Fibroblast of mammary gland (primary cell): ENCODE measurements at places on chromosomes 5 and 9.

DNA sequence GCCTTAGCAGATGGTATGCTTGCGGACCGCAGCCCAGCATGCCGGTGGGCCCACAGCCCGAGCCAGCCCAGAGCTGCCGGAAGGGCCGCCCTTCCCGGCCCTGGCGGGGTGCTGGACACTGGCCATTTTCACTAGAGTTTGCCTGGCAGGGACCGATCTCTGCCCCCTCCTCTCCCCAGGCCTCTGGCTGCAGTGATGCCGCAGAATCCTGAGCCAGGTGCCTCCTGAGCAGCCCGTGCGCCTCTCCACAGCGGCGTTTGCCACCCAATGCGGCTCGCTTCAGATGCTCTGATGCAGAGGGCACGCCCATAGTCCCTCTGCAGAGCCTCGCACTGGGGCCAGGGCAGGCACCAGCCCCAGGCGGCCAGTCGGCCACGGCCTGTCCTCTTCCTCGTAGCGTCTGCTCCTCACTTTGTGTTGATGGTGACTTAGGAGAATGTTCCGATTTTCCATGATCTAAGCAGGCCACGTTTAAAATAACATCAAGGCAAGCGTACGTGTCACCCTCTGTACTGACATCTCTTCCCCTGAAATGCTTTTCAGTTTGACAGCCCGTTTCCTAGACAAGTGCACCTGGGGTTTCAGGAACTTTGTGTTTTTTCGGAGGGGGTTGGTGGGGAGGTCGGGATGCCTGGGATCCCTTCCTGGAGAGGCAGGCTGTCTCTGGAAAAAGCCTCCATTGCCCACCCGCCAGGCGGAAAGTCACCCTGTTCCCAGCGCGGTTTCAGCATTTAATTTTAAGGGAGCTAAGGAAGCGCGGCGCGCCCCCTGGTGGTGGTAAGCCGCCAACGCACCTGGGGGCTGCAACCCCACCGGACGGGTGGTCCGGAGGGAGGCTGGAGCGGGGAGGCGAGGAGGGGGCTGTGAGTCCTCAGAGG, 29.8 kb upstream of the HMCN2 start:
- peak; percentile 52 for DNase-seq

GRCh38 chr9:80560976-80561375, 989.2 kb downstream of the TLE4 start:
- DNase-seq: no peak

- no peak for DNase-seq
Measured at GRCh38 chr9:103242486-103242885, 247.4 kb downstream of the CYLC2 start.

- DNase-seq: peak; percentile 58
Measured at GRCh38 chr5:93607367-93608258, 24.6 kb downstream of the NR2F1 start.

DNA sequence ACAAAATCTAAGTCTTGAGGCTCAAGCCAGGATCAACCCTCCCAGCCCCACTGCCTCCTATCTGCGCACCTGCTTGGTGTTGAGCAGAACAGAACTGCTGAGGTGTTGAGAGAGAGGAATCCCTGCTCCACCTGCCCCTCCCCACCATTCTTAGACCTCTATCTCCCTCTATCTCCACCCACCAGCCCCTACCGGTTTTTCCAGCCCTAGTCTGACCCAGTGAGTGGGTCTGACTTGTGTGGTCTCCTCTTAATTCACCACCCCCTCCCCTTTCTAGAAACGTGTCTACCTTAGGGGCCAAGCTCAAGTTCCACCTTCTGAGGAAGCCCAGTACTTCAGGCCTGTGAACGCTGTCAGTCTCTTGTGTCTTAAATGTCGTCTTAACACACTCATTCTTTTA, 93.7 kb downstream of the ARHGAP26 start:
- no peak for DNase-seq

DNA sequence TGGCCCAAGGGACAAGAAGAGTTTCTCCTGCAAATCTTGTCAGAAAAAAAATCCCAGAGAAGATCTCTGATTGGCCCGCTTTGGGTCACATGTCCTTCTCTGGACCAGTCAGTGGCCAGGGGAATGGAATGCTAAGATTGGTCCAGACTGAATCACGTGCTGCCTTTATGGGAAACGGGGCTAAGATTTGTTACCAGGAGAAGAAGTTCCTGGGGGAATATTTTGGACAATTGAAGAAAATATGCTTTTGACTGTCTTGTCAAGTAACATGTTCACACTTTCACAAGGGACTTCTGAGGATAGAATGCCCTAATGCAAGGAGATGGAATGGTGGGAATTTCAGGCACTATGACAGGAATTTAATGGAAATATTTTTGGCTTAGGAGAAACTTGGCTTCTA, 74.1 kb upstream of the SH3PXD2B start:
- peak; percentile 5 for DNase-seq

DNA sequence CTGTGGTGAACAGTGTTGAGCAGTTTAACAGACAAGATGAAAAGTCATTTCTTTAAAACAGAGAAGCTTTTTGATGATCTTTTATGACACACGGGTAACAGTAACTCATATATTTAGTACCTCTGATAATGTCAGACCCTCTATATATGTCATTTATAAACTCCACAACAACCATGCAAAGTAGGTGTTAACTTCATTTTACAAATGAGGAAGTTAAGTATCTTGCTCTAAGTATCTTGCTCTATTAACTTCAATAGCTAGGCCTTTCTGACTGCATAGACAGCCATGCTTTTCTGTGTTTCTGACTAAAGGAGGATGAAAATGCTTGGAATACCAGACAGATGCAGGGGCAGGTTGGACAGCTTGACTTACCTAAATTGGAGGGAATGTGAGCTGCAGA, 1.8 kb downstream of the NUDT2 start:
- no peak for DNase-seq

DNA sequence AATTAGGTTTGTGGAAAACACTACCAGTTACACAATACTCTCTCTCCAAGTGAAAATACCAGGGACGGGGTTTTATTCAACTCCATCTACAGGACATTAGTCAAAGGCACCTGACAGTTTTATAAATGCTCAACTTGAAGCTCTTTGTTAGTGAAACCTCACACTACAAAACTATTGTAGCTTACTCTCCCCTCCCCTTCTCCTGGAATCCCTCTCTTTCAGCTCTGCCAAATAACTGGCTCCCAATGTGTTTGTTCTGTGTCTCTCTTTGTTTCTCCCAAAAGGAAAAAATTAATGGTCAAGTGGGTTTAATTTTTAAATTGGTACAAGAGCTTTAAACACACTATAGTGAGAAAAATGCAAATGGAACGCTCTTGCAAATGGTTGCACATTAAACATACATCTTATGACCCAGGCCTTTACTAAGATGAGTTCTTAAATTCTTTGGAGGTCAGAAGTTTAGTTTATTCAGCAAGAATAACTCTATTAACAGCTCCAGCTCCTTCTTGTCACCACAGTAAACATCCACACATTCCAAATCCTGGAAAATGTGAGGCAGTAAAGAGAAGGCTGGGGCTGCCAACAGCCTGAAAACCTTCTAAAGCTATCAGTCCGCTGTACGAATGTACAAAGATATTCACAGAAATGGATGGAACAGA, 48.4 kb downstream of the ZNF608 start:
- DNase-seq: no peak

- no peak for DNase-seq
Measured at GRCh38 chr9:83132768-83133167, 69.8 kb upstream of the RASEF start.

- DNase-seq: peak; percentile 68
Measured at GRCh38 chr5:178111925-178112324, 1.4 kb upstream of the N4BP3 start.

DNA sequence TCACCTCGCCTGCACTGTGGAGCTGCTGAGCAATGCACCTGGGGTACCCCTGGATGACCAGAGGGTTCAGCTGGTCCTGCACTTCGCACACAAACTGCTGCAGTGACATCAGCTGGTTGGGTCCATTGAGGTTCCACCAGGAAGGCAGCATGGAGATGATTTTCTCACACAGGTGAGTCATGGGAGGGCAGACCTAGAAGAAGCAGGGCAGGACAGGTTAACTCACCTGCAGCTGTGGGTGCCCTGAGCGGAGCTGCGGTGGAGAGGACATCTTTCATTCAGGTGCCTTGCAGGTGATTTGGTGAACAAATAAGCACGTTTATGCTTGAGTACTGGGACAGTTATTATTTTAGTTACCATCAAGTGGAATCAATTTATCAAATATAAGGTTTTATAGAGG, 73.6 kb downstream of the CTSL start:
- DNase-seq: no peak

- no peak for DNase-seq
Measured at GRCh38 chr9:136949239-136949816, 2.7 kb upstream of the LCN12 start.

DNA sequence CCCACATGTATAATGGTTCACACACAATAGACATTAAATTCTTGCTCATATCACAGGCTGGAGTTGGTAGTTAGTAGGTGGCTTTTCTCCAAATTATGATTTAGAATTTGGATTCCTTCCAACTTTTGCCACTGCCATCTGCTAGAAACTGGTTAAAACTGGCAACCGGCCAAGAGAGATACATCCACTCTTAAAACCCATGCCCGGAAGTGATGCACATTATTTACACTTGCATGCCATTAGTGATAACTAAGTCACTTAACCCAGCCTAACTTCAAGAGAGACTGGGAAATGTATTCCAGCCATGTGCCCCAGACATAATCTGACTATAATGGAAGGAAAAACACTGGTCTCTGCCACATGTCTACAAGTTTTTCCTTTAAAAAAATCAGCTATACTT, 395.7 kb upstream of the SEMA6A start:
- peak; percentile 0 for DNase-seq

DNA sequence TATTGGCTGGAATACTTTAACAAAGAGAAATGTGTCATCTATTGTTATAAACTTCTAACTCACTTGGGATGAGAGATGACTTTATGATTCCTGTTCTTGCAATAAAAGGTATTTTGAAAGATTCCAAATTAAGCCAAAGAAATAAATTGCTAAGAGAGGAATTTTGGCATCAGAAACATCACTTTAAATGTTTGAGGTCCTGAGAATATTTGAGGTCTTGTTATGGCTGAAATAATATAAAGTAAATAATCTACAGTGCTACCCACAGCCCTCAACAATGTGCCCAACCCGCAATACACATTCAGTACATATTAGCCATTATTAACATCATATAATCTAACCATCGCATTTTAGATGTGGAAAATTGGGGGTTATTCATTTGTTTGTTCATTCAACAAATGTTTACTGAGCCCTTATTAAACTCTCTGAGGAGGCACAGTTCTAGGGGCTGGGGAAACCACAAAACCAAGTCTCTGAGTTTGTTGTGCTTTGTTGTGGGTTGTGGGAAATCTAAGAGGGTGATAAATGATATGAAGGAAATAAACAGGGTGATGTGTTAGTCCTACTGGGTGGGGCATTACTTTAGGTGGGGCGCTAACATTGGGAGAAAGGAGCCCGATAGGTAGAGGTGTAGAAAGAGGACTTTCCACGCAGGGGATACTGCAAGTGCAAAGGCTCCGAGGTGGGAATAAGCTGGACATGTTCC, 135.2 kb upstream of the CLINT1 start:
- DNase-seq: no peak

DNA sequence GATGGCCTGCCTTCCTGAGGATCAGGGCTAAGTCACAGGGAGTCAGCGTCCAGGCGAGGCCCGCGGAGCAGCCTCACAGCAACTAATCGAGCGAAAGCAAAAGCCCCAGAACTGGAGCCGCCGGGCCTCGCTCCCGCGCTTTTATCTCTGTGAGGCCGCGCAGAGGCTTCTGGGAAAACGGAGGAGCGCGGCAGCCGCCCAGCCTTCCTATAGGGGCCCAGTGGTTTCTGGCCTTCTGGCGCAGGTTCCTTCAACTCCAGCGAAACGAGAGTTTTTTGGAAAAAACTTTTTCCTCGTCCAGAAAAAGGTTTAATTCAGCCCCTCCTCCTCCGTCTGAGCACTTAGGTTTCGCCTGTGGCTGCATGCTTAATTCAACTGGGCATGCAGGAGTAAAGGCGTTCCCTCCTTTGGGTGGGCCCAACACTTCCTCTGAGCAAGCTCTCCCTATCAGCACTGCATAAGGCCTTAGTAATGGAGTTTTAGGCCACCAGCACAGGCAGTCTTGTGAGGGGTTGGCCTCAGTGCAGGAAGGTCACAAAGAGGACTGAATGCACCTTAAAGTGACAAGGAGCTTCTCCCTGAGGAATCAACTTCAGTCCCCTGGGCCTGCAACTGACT, at the start of gene MEIKIN:
Gene MEIKIN, minus strand, starts transcription at position 113 of the 618 bp plus-strand sequence. CDS start 158 bp downstream, outside the sequence.
- DNase-seq: no peak

DNA sequence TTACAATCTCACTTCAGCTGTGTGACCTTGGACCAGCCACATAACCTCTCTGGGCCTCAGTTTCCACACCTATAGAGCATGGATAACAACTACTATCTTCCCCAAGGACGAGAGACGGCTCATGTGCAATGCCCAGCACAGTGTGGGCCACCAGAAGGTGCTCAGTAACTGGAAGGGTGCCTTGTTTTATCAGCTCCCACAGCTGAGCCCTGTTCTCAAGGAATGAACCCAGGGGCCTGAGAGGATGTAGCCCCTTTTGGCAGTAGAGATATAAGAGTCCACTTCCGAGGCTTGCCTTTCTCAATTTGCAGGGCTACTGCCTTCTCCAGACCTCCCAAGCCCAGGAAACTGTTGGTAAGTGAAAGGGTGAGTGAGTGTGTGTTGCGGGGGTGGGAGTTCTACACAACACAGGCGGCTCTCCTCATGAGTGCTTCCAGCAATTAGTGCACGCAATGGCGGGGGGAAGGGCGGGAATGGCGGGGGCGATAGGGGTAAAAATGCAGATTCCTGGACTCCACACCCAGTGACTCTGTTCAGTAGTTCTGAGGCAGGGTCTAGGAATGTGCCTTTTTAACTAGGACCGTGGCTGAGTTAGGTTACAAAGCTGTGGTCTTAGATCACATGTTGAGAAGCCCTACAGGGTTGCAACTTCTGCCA, 185.1 kb downstream of the FSTL4 start:
- DNase-seq: peak; percentile 71

- DNase-seq: no peak
Measured at GRCh38 chr5:135085936-135086725, 52.1 kb upstream of the PITX1 start.

GRCh38 chr5:68593211-68593671, 377.7 kb downstream of the PIK3R1 start:
- DNase-seq: no peak

DNA sequence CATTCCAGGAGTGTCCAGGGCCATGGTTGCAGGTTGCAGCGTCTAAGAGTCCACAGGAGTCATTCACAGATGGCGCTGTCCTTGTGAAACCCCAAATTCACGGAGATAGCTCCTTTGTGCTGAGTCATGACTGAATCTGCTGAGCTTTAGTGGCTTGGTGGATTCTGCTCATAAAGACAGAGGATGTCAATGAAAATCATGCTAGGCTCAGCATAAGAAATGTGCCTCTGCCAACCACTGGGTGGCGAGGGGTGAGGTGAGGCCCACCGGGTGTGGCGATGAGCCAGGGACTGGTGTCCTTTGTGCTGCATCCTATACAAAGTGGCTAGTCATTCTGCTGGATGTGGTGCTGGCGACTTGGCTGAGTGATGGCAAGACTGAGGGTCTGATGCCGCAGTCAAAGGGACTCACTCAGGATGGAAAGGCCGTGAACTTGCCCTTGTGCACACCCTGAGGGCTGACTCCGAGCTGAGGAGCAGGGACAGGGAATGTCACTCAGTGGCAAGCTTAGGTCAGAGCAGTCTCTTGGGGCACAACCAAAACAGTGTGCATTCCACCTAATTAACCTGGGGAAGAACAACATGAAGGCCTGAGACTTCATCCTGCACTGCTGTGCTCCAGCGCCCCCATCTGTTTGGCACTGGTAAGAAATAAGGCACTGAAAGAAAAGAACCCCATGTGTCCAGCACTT, 71.5 kb downstream of the DAP start:
- peak; percentile 55 for DNase-seq

- no peak for DNase-seq
Measured at GRCh38 chr9:93460689-93461413, 7.5 kb upstream of the FAM120AOS start.

GRCh38 chr5:161420521-161420920, 126.0 kb downstream of the GABRB2 start:
- DNase-seq: no peak
